ENCODE measurements at places on chromosomes 5 and 9. TPM values are rescaled to one million over a fixed set of nuclear protein-coding genes. Genes with fewer than 3 reads are reported as not detected.

TCERG1 gene
- 80.3 TPM for total RNA-seq

RNF20 gene
- total RNA-seq, result 46.7 TPM

RFX3 gene
- total RNA-seq, result 13.4 TPM

TNPO1 gene
- 65.7 TPM for total RNA-seq

CCNJL gene
- not detected for total RNA-seq

AK3 gene
- 38.7 TPM for total RNA-seq

SCGB3A1 gene
- total RNA-seq, result not detected

RANBP17 gene
- not detected for total RNA-seq

HEMGN gene
- total RNA-seq, result 2.0 TPM

PCDHB12 gene
- total RNA-seq, result not detected

PCDHA13 gene
- total RNA-seq, result not detected

CXCL14 gene
- total RNA-seq, result not detected

BSPRY gene
- total RNA-seq, result 2.5 TPM

CMYA5 gene
- total RNA-seq, result 0.19 TPM

CCDC180 gene
- 3.4 TPM for total RNA-seq

PRDM9 gene
- not detected for total RNA-seq

FAXDC2 gene
- total RNA-seq, result not detected

CDH9 gene
- not detected for total RNA-seq

SLC4A9 gene
- 0.68 TPM for total RNA-seq

CYLC2 gene
- total RNA-seq, result not detected

FAM153A gene
- 40.4 TPM for total RNA-seq

PIP5KL1 gene
- 1.0 TPM for total RNA-seq

TLX3 gene
- total RNA-seq, result not detected

WNT8A gene
- total RNA-seq, result not detected

CAVIN4 gene
- 0.12 TPM for total RNA-seq

TRIM36 gene
- total RNA-seq, result not detected

OBP2B gene
- total RNA-seq, result not detected

ADAMTSL1 gene
- not detected for total RNA-seq

CDC20B gene
- total RNA-seq, result not detected

PDGFRB gene
- 3.2 TPM for total RNA-seq

CDX1 gene
- total RNA-seq, result not detected

PCDHGA9 gene
- total RNA-seq, result not detected

BRINP1 gene
- not detected for total RNA-seq

SLC2A8 gene
- total RNA-seq, result 1.8 TPM

IFNA21 gene
- not detected for total RNA-seq

LCN15 gene
- total RNA-seq, result not detected

CCDC192 gene
- total RNA-seq, result not detected

ANKRD31 gene
- 0.15 TPM for total RNA-seq

LURAP1L gene
- total RNA-seq, result not detected

MGAT4B gene
- 99.3 TPM for total RNA-seq

TMEFF1 gene
- total RNA-seq, result 0.23 TPM
